Esophagus squamous epithelium (tissue), 5 donors: ENCODE measurements at places on chromosomes 12 and 14. TPM values are rescaled to one million over a fixed set of nuclear protein-coding genes. Genes with fewer than 3 reads are reported as not detected.

- no peaks in the 10 kb centered on the region for H3K4me1 ChIP-seq
- no peaks in the 10 kb centered on the region for H3K36me3 ChIP-seq
Observed at GRCh38 chr14:40119321-40119720, 687.1 kb upstream of the FBXO33 start.

DNA sequence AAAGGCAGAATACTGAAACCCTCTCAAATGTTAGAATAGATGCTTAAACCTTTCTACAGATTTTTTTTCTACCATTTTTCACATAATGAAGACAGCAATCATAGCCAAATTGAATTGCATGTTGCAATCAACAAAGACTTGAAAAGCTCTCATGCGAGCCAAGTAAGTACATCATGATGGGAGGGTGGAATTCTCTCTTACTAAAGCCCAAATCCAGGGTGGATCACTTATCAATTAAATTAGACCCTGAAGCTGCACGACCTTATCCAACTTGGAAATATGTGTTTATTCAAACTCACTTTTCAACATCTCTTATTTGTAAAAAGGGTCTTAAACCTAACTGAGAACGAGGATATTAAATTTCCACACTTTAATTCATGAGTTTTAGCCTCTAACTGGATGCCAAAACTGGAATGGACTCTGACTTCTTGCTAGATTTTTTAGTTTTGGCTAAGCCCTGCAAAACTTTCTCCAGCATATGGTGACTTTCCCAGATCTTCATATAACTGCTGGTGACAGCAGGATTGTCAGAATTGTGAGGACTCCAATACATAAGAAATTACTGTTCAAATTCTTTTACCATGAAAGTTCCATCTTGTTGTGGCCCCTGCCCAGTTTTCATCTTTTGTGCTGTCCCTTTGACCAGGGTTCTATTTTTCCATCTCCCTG is 53.6 kb downstream of the HECTD4 start:
- no peak overlapping the region for H3K27ac ChIP-seq
- no peaks in the 10 kb centered on the region for H3K27me3 ChIP-seq
- H3K36me3 ChIP-seq = no peaks in the 10 kb centered on the region
- H3K4me1 ChIP-seq = peaks cover 3% of the 10 kb centered on the region

GRCh38 chr12:78392918-78393317 is 471.7 kb upstream of the SYT1 start:
- H3K4me3 ChIP-seq = no peak overlapping the region
- H3K27me3 ChIP-seq = no peaks in the 10 kb centered on the region
- no peaks in the 10 kb centered on the region for H3K4me1 ChIP-seq
- no peak for DNase-seq

GRCh38 chr14:61429316-61429715 is 107.9 kb downstream of the PRKCH start:
- DNase-seq = no peak
- no peaks in the 10 kb centered on the region for H3K36me3 ChIP-seq
- H3K4me1 ChIP-seq = peaks cover 15% of the 10 kb centered on the region
- no peak overlapping the region for H3K4me3 ChIP-seq
- H3K27me3 ChIP-seq = no peaks in the 10 kb centered on the region

- peaks cover 4% of the 10 kb centered on the region for H3K4me1 ChIP-seq
- peaks cover 76% of the 10 kb centered on the region for H3K36me3 ChIP-seq
- H3K27me3 ChIP-seq = no peaks in the 10 kb centered on the region
- H3K27ac ChIP-seq = peak overlapping the region; percentile 42
- H3K4me3 ChIP-seq = no peak overlapping the region
Observed at GRCh38 chr12:56084958-56085543, 5.1 kb downstream of the ERBB3 start.

GRCh38 chr12:64457466-64457865 is 5.5 kb downstream of the TBK1 start:
- no peak for DNase-seq
- H3K27ac ChIP-seq = no peak overlapping the region
- no peaks in the 10 kb centered on the region for H3K36me3 ChIP-seq
- H3K4me1 ChIP-seq = peaks cover 7% of the 10 kb centered on the region

GRCh38 chr14:88303041-88303440 is 20.0 kb downstream of the KCNK10 start:
- H3K36me3 ChIP-seq = no peaks in the 10 kb centered on the region
- no peak for DNase-seq
- H3K27me3 ChIP-seq = peaks cover 7% of the 10 kb centered on the region
- no peak overlapping the region for H3K27ac ChIP-seq
- H3K4me3 ChIP-seq = no peak overlapping the region
- no peaks in the 10 kb centered on the region for H3K4me1 ChIP-seq

- no peak for DNase-seq
- H3K36me3 ChIP-seq = peaks cover 8% of the 10 kb centered on the region
- no peaks in the 10 kb centered on the region for H3K27me3 ChIP-seq
- H3K4me3 ChIP-seq = no peak overlapping the region
- no peaks in the 10 kb centered on the region for H3K4me1 ChIP-seq
Observed at GRCh38 chr12:101746196-101746595, 6.9 kb upstream of the SYCP3 start.

DNA sequence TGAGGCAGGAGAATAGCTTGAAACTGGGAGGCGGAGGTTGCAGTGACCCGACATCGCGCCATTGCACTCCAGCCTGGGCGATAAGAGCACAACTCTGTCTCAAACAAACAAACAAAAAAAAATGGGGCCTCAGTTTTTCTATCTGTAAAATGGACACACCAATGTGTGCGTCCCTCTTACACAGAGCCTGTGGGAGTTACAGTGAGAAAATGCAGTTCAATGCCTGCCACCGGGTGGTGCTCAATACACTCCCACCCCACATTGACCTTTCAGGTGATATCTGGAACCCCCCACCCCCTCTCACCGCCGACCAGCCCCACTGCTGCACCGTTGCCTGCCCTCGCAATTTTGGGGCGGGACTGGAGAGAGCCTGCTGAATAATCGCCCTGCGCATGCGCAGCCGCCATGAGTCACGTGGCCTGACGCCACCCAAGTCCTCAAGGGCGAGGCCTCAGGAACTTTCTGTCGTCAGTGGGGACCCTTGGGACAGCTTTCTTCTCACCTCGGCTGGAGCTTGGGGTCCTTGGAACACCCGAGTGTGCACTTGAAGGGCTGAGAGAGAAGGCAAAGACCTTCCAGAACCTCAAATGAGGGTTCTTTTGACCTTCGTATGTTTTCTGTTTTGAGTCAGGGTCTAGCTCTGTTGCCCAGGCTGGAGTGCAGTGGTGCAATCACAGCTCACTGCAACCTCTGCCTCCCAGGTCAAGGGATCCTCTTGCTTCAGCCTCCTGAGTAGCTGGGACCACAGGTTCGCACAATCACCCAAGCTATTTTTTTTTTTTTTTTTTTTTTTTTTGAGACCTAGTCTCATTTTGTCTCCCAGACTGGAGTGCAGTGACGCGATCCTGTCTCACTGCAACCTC is 14.6 kb upstream of the CABP1 start:
- no peak overlapping the region for H3K27ac ChIP-seq
- no peaks in the 10 kb centered on the region for H3K27me3 ChIP-seq

DNA sequence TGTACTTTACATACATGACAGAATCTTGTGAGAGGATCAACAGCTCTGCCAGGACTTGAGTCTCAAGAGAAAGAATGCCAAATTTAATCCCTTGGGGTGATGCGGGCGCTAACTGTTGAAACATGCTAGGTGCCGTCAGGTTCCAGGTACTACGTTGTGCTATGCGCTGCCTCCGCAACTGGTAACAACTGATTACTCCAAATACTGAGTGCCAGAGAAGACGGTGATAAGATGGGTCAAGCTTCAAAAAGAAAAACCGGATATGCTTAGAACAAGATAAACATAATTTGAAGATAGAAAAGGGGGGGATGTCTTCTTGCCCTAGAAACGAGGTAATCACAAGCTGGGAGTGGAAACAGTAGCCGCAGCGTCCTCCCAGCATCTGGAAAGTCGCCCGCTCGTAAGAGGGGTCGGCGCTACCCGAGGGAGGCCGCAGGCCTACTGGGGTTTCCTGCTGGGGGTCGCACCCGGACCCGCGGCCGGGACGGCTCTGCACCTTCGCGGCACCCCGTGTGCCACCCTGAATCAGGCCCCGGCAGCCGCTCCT is 678 bp downstream of the ZBTB25 start:
- H3K36me3 ChIP-seq = no peaks in the 10 kb centered on the region
- no peak for DNase-seq
- H3K27ac ChIP-seq = peak overlapping the region; percentile 100
- H3K4me3 ChIP-seq = peak overlapping the region; percentile 96

DNA sequence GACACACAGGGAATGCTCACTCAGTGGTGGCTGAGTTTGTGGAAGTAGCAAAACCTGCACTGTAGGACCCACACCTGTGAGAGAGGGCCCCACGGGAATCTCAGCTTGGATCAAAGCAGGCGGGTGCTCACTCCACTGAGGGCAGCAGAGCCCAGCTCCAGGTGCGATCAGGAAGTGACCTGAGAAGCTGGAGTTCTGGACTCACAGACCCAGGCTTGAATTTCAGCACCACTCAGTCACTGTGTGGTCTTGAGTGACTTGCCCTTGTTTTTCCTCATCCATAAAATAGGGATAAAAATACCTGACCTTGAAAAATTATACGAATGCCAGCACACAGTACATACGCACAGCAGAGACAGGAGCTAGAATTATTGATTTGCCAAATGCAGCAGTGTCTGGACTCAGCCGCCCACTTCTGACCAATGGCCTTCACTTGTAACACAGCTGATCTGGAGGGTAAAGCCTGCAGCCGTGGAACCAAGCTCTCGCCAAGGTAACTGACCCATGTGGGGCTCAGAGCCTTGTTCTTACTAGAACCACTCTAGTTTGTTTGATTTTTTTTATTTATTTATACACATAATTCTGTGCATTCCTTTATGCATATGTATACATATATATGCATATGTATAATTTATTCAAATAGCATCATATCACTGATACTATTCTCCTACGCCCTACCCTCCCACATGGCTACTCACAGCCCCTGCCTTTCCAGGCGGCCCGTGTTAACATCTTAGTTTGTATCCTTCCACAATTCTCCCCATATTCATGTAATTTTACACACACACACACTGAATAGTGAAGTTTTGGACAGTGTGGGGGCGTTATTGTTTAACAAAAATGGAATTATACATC is 53.9 kb downstream of the DPF3 start:
- no peaks in the 10 kb centered on the region for H3K36me3 ChIP-seq
- no peak for DNase-seq
- no peak overlapping the region for H3K4me3 ChIP-seq
- H3K27me3 ChIP-seq = no peaks in the 10 kb centered on the region
- no peaks in the 10 kb centered on the region for H3K4me1 ChIP-seq

DNA sequence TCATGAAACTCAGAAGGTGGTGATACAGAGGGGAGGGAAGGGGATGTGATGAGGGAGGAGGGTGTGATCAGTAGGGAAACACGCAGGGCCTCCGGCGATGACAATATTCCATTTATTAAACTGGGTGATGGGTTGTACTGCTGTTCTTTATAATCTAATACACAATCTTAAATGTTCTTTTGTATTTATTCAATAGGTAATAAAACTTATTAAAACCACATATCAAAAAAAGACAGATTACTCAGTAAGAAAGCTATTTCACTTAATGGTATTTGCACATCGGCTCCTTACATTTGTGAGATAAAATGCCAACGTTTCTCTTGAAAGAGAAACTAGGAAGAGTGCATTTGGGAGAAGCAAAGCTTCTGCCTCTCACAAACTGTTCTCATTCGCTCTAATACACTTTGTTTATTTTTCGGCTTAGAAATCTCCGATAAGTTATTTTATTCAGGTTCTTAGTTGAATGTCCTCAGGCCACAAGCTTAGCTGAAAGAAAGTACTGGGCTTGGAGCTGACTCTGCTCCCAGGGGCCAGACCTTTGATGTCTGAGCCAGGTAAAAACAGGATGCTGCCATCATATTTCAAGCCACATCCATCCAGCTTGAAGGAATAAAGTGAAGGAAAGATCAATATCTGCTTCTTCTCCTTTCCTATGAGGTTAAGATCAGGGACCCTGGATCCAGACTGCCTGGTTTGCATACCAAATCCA is 17.5 kb downstream of the STON2 start:
- peak overlapping the region; percentile 55 for H3K27ac ChIP-seq
- peaks cover 53% of the 10 kb centered on the region for H3K4me1 ChIP-seq
- DNase-seq = no peak
- no peaks in the 10 kb centered on the region for H3K27me3 ChIP-seq
- no peaks in the 10 kb centered on the region for H3K36me3 ChIP-seq
- no peak overlapping the region for H3K4me3 ChIP-seq

DNA sequence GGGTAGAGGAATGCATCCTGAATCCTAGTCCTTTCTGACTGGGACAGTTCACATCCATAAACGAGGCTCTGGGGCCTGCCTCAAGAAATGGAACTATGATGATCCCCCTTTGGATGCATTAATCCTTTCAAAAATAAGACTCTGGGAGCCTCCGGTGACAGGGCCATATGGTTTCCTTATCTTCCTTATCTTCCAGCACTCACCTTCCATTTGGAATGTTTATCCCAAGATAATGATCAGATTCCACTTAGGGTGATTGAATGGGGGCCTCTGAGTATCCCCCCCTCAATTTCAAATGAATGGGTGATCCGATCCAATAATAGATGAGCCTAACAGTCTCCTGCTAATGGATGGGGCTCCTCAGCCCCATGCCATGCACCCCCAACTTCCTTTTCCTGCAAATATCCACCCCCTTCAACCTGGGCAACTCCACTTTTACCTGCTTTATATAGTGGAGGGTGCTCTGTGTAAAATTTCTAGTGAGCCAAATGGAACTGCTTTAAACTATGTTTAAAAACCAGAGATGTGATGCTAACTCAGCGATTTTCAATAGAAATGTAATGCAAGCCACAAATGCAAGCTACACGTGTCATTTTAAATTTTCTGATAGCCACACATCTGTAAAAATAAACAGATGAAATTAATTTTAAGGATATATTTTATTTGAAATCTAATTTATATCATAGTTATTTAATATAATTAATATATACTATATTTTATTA is 157.8 kb downstream of the ZFP36L1 start:
- H3K4me1 ChIP-seq = peaks cover 74% of the 10 kb centered on the region
- DNase-seq = no peak
- H3K27ac ChIP-seq = peak overlapping the region; percentile 91

The NOS1 gene
- 0.49 TPM for total RNA-seq
